Left lung (tissue), 14 donors: ENCODE measurements at places on chromosomes 16 and 17. TPM values are rescaled to one million over a fixed set of nuclear protein-coding genes. Genes with fewer than 3 reads are reported as not detected.

- no peak for DNase-seq
These were observed 271.3 kb upstream of the CPHXL start for GRCh38 chr16:75997606-75998005.

DNA sequence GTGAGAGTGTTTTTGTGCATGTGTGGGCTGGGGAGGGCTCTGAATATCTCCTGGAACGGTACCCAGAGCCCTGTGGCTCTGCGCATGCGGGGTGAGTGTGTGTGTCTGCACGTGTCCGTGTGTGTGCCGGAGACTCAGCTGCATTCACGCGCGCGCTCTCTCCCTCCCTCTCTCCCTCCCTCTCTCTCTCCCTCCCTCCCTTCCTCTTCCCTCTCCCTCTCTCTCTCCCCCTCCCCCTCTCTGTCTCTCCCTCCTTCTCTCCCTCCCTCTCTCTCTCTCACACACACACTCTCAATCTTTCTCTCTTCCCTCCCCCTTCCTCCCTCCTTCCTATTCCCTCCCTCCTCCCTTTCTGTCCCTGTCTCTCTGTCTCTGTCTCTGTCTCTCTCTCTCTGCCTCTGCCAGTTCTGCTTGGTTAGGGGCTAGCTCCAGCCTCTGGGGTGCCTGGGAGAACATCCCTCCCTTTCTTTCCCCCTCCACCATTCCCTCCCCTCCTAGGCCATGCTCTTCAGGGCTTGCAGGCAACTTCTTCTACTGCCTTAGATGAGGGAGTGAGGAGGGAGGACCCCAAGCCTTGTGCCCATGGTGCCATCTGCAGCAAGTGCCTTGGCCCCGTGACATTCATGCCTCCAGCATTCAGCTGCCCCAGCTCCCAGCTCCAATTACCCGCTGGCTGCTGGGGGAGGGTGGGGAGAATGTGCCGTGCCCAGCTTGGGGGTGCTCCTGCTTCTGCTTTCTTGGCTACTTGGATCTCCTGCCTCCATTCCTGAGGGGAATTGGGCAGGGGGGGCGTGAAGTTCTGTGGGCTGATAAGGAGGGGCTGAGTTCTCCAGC lies 6.4 kb downstream of the THRA start:
- peak; percentile 92 for DNase-seq

DNA sequence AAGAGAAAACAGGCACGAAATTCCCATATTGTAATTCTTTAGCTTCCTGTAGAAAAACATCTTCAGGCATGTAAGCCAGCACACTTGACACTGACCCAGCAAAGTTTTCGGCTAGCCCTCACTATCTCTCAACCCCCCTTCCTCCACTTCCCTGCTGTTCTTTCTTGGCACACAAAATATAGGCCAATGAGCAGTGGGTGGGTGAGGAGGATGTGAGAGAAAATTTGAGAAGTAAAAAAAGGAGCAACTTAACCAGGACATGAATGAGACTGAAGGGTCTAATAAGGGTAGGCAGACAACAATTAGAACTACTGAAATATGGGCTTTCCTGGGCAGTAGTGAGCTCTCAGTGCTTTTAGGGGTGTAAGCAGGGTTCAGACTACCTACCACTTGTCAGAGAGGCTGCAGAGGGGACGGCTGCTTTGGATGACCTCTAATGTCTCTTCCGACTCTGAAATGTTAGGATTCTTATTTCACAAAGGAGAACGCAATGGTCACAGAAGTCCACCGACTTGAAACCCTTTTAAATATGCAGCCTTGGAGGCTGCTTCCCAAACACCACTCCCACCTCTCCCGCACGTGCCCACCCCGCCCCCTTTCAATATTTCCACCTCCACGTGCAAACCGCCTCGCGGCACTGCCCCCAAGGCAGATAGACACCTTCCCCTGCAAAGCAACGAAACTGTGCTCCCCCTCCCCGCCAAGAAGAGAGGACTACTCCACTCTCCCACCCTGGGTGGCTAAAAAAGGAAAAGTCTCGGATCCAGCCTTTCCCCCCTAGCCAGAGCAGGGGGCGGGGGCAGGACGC lies 889 bp downstream of the MBTD1 start:
- peak; percentile 54 for DNase-seq

- peak; percentile 73 for DNase-seq
These were observed 142.9 kb upstream of the MYOCD start for GRCh38 chr17:12522743-12523183.

GRCh38 chr16:80202831-80203413 lies 337.9 kb upstream of the DYNLRB2 start:
- DNase-seq, result no peak

DNA sequence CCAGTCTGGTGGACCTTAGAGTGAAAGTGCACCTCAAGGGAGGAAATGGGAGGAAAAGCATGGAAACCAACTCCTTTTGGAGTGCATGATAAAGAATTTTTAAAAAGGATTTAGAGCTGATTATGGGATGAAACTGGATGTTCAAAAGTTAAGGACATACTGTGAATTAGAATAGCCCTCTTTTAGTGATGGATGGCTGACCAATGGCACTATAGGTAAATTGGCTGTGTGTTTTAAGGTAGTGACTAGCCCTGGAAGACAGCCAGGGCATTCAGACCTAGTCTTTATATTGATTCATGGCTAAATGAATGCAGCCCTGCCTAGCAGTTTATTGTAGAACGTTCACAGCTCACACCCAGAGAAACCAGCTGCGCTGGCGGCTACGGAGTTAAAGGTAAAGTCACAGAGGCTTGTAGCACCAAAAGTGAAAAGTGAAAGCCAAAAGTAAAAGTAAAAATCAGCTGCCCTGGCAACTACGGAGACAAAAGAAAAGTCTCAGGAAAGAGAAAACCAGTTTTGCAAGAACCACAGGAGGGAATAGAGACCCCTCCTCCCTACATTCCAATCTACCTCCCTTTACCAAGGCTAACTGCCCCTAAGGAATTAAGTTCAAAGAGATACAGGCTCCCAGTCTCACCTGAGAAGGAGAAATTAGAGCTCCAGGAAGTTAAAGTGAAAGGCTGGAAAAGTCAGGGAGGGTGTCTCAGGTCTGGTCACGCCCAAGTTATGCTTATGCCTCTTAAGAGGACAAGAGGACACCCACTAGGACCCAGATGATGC lies 21.8 kb downstream of the ACSM1 start:
- no peak for DNase-seq

- DNase-seq, result no peak
These were observed 15.6 kb downstream of the SNX29 start for GRCh38 chr16:11992008-11992584.

DNA sequence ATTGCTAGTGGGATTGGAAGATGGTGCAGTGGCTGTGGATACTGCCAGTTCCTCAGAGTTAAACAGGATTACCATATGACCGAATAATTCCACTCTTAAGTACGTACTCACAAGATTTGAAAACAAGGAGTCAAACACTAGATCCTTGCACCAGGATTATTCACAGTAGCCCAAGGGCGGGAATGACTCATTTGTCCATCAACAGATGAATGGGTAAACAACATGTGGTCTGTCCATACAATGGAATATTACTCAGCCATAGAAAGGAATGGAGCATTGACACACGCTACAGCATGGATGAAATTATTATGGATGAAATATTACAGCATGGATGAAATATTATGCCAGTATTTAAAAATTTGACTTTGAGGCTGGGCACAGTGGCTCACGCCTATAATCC lies 9.1 kb upstream of the MAPK8IP3 start:
- DNase-seq, result no peak

DNA sequence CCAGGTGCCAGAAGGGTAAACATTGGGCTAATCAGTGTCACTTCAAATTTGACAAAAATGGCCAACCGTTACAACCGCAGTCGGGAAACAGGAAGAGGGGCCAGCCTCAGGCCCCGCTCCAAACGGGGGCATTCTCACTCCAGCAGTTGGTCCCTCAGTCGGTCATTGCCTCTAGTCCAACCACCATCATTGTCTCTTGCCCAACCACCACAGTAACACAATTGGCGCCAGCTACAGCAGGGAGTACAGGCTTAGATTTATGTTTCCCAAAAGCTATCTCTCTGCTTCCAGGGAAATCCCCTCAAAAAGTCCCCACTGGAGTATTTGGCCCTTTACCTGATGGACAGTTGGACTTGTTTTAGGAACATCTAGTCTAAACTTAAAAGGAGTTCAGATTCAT lies 20.3 kb downstream of the ALOX15B start:
- no peak for DNase-seq

- no peak for DNase-seq
These were observed 986 bp upstream of the ELOB start for GRCh38 chr16:2777903-2778629.

GRCh38 chr16:82011199-82011641 lies at the start of gene SDR42E1:
SDR42E1 (minus strand) TSS chr16:82011470; CDS start chr16:82000858, 10,612 bp downstream.
- DNase-seq, result no peak

GRCh38 chr16:11627822-11628457 lies 40.3 kb upstream of the SNN start:
- DNase-seq, result no peak

GRCh38 chr16:47599512-47599911 lies 138.4 kb downstream of the PHKB start:
- no peak for DNase-seq

GRCh38 chr17:28550858-28551257 lies 1.6 kb downstream of the UNC119 start:
- no peak for DNase-seq

- no peak for DNase-seq
These were observed 23.0 kb downstream of the DNAH2 start for GRCh38 chr17:7740481-7741001.

DNA sequence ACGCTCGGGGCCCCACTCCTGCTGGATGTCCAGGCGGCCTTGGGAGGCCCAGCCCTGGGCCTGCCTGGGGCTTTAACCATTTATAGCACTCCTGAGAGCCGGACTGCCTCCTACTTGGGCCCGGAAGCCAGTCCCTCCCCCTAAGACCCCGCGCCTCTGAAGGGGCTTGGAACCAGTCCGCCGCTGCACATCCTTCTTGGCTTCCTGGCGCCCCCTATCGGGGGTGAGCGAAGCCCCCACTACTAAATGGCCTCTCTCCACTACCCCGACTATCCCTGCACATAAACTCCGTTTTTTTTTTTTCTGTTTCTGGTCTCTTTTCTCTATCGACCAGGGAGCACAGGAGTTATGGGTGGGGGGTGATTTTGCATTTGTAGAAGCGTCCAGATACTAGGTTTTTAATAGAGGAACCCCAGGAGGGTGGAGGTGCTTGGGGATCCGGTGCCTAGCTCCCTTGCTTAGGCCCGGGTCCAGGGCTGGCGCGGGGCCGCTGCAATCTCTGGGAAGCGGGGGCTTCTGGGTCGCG lies 633 bp upstream of the NOL3 start:
- DNase-seq, result no peak

DNA sequence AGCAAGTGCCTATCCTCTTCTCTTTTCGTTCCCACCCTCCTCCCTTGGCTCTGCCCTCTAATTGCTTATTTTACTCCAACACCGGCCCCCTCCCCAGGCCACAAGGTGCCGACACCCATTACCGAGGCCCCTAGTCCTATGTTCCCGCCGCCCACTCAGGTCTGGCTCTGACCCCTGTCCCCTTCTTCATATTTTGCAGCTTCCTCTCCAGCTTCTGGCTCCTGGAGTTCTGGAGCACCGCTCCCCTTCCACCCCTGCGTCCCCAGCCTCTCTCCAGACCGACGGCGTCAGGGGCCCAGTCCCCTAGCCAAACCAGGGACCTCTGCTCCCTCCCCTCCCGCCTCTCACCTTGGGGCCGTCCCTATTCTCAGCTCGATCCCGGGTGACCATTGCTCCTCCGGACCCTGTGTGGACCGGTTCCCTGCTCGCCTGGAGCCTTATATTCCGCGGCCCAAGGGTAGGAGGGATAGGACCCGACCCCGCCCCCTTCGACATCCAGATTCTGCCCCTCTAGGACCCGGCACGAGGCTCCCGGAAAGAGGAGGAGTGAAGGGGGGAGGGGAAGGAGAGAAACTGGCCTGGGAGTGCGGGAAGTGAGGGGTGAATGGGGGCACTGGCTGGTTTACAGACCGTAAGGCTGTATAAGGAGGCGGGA lies at the start of gene HES7:
TSS of gene HES7 (minus strand) at position 412 of the 655 bp plus-strand sequence. CDS start at position 390, 22 bp downstream.
- DNase-seq, result peak; percentile 60

- DNase-seq, result no peak
These were observed 257.7 kb downstream of the XYLT1 start for GRCh38 chr16:17213025-17213424.

GRCh38 chr16:67594256-67594915 lies 32.1 kb downstream of the CTCF start:
- DNase-seq, result no peak

DNA sequence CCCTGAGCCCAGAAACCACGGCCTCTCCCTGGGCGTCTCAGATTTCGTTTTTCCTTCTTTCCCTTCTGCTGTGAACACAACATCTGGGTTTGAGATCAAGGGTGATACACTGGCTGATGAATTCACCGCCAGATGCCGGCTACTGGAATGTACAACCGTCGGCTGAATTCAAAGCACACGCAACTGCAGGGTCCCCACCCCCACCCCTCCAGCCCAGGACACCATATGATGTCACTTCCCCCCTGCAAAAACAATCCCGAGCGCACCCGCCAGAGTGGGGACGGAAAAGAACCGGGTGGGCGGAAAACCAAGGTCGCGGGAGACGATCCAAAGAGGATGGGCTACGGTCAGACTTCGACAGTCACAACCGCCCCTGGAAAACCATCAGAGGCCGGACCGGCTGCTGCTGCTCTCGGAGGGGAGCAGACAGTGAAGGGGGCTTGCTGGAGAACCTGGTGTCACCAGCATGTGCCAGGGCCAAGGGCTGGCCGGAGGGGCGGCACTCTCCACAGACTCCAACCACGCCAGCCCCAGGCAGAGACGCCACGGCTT lies 23.3 kb downstream of the CEP295NL start:
- DNase-seq, result peak; percentile 60

DNA sequence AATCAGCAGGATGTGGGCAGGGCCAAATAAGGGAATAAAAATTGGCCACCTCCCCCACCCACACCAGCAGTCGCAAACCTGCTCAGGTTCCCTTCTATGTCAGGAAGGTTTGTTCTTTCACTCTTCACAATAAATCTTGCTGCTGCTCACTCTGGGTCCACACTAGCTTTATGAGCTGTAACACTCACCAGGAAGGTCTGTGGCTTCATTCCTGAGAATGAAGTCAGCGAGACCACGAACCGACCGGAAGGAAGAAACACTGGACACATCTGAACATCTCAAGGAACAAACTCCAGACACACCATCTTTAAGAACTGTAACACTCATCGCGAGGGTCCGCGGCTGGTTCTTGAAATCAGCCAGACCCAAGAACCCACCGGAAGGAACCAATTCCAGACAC lies 115.5 kb upstream of the TBX2 start:
- DNase-seq, result no peak

- DNase-seq, result no peak
These were observed 21.7 kb upstream of the HOXB9 start for GRCh38 chr17:48647963-48648245.

KRT33A gene
- not detected for total RNA-seq

SLC12A3 gene
- total RNA-seq, result not detected

PSMC3IP gene
- 7.7 TPM for total RNA-seq

WFDC1 gene
- total RNA-seq, result 12.7 TPM

FBXW10 gene
- 0.55 TPM for total RNA-seq

NPIPB8 gene
- total RNA-seq, result 0.38 TPM

CYBA gene
- 243 TPM for total RNA-seq
